Eye (tissue), 1 donor: ENCODE measurements at places on chromosomes 7 and 10.
A peak's percentile ranks its signal among the peaks of the same experiment; 100 is the strongest.

- no peak for DNase-seq
Measured at GRCh38 chr7:90401989-90402388, 1.3 kb upstream of the CLDN12 start.

DNA sequence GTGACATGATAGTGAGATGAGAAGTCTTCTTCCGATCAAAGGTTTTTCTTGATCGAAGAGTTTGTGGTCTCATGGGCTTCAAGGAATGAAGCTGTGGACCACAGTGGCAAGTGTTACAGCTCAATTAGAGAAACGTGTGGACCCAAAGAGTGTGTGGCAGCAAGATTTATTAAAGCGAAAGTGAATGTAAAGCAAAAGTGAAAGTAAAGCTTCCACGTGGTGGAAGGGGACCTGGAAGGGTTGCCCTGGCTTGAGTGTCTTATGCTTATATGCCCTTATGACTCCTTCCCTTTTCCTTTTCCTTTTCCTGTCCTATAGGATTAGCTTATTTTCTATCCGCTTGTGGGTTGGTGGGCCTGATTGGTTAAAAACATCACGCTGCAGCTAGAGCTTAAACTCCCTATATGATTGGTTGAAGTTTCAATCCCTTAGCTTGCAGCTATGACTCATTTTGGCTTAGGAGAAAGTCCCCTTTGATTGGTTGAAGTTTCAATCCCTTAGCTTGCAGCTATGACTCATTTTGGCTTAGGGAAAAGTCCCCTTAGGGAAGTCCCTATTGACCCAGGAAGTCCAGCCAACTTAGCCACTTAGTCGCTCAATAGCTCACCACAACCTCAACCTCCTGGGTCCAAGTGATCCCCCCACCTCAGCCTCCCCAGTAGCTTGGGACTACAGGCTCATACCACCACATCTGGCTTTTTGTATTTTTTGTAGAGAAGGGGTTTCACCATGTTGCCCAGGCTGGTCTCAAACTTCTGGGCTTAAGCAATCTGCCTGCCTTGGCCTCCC is 34.7 kb downstream of the MRPS24 start:
- DNase-seq, result no peak

DNA sequence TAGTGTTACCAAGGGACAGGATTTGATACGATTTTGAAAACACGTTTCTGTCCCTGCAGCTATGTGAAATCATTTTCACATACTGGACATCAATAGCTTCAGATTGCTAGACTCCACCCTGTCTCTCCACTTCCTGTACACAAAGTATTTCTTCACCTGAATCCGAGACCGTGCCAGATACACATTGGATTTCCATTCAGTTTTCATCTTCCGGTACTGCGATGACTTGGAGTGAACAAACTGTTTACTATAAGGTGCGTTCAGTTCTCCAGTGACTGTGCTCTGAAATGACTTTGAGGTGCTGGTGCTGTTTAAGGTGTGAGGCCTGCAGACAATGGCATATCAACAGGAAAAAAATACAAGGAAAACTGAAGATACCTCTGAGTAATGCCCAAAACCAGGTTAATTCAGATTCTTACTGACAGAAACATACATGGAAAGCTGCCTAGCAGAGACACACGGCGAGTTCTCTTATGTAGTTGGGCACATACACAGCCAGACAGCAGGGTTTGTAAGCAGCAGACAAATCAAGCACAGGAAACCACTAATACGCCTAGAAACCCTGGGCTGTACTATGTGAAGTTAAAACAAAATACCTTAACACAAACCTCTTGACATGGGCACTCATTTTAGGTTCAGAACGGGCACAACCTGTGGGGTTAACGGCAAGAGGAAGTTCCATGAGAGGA is 119.2 kb downstream of the GALNT11 start:
- DNase-seq, result no peak

GRCh38 chr10:69662901-69663300 is 32.9 kb downstream of the FAM241B start:
- DNase-seq, result no peak

- no peak for DNase-seq
Measured at GRCh38 chr10:43383204-43383971, 12.0 kb downstream of the FXYD4 start.

GRCh38 chr10:105968666-105969065 is 1195.8 kb downstream of the SORCS1 start:
- no peak for DNase-seq

DNA sequence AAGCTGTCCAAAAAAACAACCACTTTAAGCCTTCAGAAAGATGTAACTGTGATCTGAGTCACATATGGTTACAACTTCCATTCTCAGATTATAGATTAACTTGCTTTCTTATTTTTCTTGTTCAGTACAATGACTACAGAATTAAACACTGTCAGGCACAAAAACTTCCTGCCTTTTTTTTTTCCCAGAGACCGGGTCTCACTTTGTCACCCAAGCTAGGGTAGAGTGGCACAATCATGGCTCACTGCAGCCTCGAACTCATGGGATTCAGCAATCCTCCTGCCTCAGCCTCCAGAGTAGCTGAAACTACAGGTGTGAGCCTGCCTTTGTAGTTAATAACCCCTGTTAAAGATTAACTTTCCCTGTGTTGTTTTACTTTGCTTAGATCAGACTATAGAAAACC is 163.2 kb downstream of the AVL9 start:
- DNase-seq, result no peak

DNA sequence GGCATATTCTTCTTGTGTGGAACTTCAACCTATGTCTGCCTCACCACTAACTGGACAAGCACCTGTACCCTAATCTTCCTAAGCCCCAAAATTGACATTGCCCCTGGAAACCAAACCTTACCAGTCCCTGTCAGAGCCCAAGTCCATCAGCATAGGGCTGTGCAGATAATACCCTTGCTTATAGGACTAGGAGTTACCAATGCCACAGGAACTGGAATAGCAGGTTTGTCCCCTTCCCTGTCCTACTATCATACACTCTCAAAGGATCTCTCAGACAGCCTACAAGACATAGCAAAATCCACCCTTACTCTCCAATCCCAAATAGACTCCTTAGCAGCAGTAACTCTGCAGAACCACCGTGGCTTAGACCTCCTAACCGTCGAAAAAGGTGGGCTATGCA is 19.8 kb downstream of the ZNF107 start:
- no peak for DNase-seq

DNA sequence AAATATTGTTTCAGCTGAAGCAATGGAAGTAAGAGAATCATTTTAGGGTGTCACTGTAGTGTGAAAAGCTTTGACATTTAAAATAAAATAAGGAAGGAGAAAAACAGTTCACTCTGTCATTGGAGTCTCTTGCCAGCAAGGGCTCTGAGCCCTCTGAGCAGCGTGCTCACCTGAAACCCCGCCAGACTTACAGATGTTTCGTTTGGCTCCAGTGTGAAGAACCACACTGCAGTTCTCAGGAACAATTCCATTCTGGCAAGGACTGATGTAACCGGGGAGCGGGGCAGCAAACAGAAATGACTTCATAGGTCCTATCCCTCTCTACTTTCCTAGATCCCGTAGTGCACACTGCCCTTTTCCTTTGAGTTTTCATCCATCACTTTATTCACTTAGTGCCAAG is 164.3 kb downstream of the CELF2 start:
- DNase-seq, result no peak

DNA sequence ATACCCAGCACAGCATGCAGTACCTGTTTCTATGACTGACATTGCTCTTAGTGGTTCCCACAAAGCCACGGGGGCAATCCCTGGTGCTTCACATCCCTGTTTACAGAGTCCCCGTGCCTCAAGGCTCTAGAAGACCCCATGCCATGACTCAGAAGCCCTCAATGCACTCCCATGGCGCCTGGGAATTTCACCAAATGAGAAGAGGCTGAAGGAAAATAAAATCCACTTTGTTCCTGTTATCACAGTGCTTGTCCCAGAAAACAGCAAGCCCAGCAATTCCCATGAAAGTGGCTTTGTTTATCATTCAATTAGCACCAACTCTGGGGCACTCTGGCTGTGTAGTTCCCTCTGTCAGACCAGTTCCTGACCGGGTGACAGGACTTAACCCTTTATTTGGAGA is 268.3 kb downstream of the TNS3 start:
- no peak for DNase-seq

- DNase-seq, result no peak
Measured at GRCh38 chr10:98533746-98534445, 87.2 kb upstream of the HPS1 start.

DNA sequence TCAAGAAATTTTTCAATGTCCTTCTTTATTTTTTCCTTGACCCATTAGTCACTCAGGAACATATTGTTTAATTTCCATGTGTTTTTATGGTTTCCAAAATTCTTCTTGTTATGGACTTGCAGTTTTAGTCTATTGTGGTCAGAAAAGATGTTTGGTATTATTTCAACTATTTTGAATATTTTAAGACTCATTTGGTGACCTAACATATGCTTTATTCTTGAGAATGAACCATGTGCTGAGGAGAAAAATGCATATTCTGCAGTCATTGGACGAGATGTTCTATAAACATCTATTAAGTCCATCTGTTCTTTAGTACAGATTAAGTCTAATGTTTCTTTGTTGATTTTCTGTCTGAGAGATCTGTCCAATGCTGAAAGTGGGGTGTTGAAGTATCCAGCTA is 42.3 kb upstream of the MDFIC start:
- no peak for DNase-seq

- peak; percentile 21 for DNase-seq
Measured at GRCh38 chr7:48094861-48095293, 5.8 kb downstream of the UPP1 start.

GRCh38 chr10:89734616-89735015 is 33.2 kb downstream of the KIF20B start:
- no peak for DNase-seq

- no peak for DNase-seq
Measured at GRCh38 chr7:134567368-134567767, 18.5 kb downstream of the AKR1B15 start.

- peak; percentile 12 for DNase-seq
Measured at GRCh38 chr7:26937306-26937705, 72.9 kb upstream of the SKAP2 start.

- no peak for DNase-seq
Measured at GRCh38 chr7:157593541-157593940, 256.7 kb downstream of the DNAJB6 start.

GRCh38 chr7:27179503-27180430 is 5.3 kb downstream of the HOXA11 start:
- peak; percentile 92 for DNase-seq

- no peak for DNase-seq
Measured at GRCh38 chr7:107069457-107069856, 25.0 kb downstream of the PRKAR2B start.

DNA sequence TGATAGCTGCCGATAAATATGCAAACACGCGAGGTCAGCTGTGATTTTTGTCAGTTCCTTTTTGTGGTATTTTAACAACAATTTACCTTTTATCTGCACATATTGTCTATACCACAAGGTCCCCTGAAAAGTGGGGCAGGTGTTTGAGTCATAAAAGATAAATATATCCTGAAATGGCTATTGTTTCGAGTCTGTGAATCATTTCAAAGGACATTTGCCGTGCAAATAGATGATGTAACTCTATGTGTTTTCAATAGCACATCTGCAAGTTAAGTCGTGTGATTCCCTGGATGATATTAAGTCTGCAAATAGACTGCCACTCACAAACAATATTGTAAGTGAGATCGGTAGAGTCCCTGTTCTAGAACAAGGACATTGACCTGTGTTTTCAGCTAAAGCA is 193.0 kb upstream of the PITRM1 start:
- no peak for DNase-seq

- DNase-seq, result no peak
Measured at GRCh38 chr10:10045765-10046028, 972.0 kb upstream of the CELF2 start.
